Mesothelial cell of epicardium (in vitro differentiated cells): ENCODE measurements at places on chromosomes 2 and 18. TPM values are rescaled to one million over a fixed set of nuclear protein-coding genes. Genes with fewer than 3 reads are reported as not detected.

- no peak overlapping the region for H3K4me3 ChIP-seq
- H3K36me3 ChIP-seq, result no peaks in the 10 kb centered on the region
- DNase-seq, result no peak
- H3K27me3 ChIP-seq, result no peaks in the 10 kb centered on the region
Measured at GRCh38 chr2:236910781-236911495, 174.8 kb upstream of the COPS8 start.

- peaks cover 3% of the 10 kb centered on the region for H3K27me3 ChIP-seq
- no peak overlapping the region for H3K27ac ChIP-seq
- no peak overlapping the region for H3K4me3 ChIP-seq
- H3K36me3 ChIP-seq, result no peaks in the 10 kb centered on the region
- peaks cover 2% of the 10 kb centered on the region for H3K4me1 ChIP-seq
Measured at GRCh38 chr2:43612944-43613343, 17.1 kb upstream of the THADA start.

DNA sequence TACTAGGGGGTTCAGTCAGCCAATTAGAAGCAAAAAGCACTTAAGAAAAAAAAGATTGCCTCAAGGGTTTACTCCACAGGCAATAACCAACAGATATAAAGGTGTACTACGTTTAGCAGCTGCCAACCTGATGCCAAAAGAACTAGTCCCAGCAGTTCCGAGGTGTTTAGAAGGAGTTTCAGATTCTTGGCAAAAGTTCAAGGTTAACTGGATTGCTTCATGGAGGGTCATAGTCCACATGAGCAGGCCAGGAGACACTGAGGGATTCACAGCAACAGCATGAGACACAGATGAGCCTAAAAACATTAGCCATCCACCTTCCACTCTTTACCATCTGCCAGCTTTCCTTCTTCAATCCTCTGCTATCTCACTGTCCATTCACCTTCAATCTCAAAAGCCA is 4.9 kb upstream of the DNAH7 start:
- no peaks in the 10 kb centered on the region for H3K27me3 ChIP-seq
- H3K36me3 ChIP-seq, result no peaks in the 10 kb centered on the region
- H3K4me1 ChIP-seq, result peaks cover 4% of the 10 kb centered on the region
- H3K4me3 ChIP-seq, result no peak overlapping the region
- no peak overlapping the region for H3K27ac ChIP-seq
- DNase-seq, result no peak

The POTEJ gene
- not detected in 3 replicates for total RNA-seq

- H3K27ac ChIP-seq, result no peak overlapping the region
- H3K4me1 ChIP-seq, result no peaks in the 10 kb centered on the region
- H3K4me3 ChIP-seq, result no peak overlapping the region
- H3K36me3 ChIP-seq, result no peaks in the 10 kb centered on the region
Measured at GRCh38 chr2:30789670-30790210, 17.5 kb downstream of the CAPN13 start.

DNA sequence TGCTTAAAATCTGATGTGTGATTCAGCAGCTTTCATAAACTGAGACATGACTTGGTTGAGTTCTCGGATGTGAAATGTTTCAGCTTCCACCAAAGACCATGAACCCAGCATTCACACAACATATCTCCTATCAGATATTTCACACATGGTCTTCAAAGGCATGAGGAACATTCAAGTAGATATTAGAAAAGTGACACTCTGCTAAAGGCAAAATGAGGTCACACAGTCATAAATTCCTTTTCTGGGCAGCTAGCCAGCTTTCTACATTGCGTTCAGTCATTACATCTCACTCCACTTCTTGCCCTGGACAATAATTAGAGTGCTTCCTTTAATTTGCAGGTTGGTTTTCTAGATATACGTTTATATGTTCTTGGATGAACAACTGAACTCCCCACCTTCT is 96.7 kb downstream of the GAREM1 start:
- H3K4me3 ChIP-seq, result no peak overlapping the region
- H3K27me3 ChIP-seq, result no peaks in the 10 kb centered on the region
- no peak for DNase-seq
- peaks cover 4% of the 10 kb centered on the region for H3K36me3 ChIP-seq

DNA sequence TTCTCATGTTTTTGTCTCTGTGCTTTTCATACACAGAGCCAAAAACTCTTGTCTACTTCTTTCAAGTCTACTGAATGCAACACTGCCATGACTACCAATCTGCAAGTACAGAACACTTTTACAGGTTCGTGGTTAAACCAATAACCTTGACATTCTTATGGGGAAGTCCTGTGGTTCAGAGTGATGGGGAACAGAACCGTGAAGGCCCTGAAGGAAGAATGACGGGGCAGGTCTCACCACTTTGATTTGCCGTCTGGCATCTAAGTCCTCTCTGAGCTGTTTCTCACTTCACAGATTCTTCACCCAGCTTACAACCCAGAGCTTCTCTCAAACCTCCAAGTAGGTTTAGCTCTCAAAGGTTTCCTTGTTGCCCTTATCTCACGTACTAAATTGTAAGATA is 117.5 kb upstream of the SNTG2 start:
- no peaks in the 10 kb centered on the region for H3K4me1 ChIP-seq
- no peak for DNase-seq
- no peak overlapping the region for H3K27ac ChIP-seq

DNA sequence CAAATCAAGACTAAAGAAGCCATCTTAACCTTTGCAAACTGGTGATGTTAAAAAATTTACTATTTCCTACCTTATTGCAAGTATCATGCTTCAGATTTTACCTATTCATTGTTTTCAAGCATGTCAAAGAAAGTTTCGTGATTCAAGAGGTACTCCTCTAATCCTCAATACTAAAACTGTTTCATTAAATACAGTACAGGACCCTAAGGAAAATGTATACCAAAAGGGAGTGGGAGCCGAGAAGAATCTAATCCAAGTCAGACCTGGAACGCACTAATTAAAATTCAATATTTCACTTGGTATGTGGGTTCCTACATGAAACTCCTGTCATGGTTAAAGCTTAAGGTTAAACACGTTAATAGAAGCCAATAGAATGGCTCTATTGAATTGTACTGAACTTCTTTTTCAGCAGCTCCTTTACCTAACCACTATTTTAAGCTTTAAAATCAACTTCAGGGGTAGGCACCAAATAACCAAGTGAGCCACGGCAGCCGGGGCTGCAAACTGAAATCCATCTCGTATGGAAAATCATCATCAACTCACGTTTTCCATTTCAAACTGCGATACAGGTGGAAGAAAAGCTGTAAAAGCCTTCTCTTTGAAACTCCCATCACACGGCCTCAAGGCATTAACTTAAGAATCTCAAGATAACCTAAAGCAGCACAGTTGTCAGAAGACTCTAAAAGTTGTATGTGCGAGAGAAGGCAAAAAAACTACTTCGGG is 188.8 kb downstream of the ZEB2 start:
- H3K36me3 ChIP-seq, result peaks cover 9% of the 10 kb centered on the region
- H3K4me1 ChIP-seq, result peaks cover 26% of the 10 kb centered on the region
- no peaks in the 10 kb centered on the region for H3K27me3 ChIP-seq
- DNase-seq, result no peak

DNA sequence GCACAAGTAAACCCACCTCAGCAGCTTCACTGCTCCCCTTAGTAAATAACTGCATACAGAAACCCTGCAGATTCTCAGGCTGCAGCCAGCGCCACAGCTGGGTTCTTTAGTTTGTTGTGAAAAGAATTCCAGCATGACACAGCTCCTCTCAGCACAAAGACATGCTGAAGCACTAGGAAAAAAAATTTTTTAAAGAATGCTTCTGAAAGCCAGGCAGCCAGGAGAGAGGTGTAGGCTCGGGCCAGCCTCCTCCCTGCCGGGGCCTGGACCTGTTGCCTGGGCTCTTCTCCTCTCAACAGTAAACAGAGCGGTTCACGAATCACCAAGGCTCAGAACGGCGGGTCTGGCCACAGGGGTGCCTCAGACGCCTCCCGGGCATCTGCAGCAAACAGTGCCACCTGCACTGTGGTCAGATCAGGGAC is 95.7 kb upstream of the POU3F3 start:
- DNase-seq, result no peak
- H3K27ac ChIP-seq, result no peak overlapping the region
- H3K4me1 ChIP-seq, result peaks cover 5% of the 10 kb centered on the region
- H3K36me3 ChIP-seq, result no peaks in the 10 kb centered on the region

GRCh38 chr2:205984381-205984780 is 101.6 kb downstream of the INO80D start:
- H3K36me3 ChIP-seq, result no peaks in the 10 kb centered on the region
- H3K4me1 ChIP-seq, result no peaks in the 10 kb centered on the region
- H3K4me3 ChIP-seq, result no peak overlapping the region
- DNase-seq, result no peak
- H3K27me3 ChIP-seq, result no peaks in the 10 kb centered on the region
- H3K27ac ChIP-seq, result no peak overlapping the region

The LIPG gene
- total RNA-seq, result 22.3 to 26.0 TPM (median 25.7 TPM) in 3 replicates

The VWA3B gene
- total RNA-seq, result not detected in 3 replicates

DNA sequence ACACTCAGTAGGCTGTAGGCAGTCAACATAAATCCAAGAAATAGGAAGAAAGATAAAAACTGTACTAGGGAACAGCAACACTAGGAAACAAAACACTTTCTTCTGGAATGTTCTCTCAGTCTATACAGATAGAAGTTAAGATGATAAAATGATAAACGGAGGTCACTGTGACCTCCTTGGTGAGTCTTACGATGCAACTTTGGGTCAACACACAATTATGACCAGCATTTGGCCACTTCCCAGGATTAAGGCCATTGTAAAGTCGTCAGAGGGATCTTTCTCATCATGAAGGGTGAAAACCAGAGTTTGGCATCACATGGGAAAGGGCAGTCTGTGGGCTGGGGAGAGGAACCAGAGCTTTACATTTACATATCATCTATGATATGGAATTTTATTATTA is 33.4 kb downstream of the LAMA3 start:
- no peak overlapping the region for H3K4me3 ChIP-seq
- no peak for DNase-seq
- H3K4me1 ChIP-seq, result peaks cover 23% of the 10 kb centered on the region

DNA sequence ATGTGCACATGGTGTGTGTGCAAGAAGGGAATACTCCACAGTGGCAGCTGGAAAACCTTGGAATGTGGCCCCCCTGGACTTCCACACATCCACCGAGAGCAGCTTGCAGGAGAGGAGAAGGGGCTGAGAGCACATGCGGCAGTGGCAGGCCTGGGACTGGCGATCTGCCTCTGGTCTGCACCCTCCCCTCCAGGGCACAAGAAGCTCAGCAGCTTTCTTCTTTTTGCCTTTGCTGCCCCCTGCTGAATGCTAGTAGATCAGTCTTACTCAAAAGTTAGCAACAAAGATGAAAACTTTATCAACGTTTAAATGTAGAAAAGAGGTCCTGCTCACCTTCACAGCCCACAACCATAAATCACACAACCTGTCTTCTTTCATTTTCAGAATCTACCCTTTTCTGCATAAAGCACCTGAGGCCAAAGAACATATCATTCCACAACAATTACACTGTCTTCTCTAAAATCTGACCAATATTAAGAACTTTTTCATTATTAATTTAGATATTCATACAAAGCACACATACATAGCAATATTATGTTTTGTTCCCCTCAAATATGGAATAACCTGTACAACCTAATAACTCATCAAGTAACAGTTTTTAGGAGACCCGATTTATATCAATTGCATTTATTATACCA is 34.6 kb downstream of the TGFBRAP1 start:
- H3K27me3 ChIP-seq, result no peaks in the 10 kb centered on the region
- no peak overlapping the region for H3K27ac ChIP-seq
- H3K36me3 ChIP-seq, result peaks cover 30% of the 10 kb centered on the region
- DNase-seq, result peak; percentile 66

The HOXD9 gene
- 0.93 to 1.2 TPM (median 1.1 TPM) in 3 replicates for total RNA-seq

- peaks cover 7% of the 10 kb centered on the region for H3K27me3 ChIP-seq
- no peak overlapping the region for H3K27ac ChIP-seq
- peaks cover 17% of the 10 kb centered on the region for H3K4me1 ChIP-seq
- no peaks in the 10 kb centered on the region for H3K36me3 ChIP-seq
- peak overlapping the region; percentile 20 for H3K4me3 ChIP-seq
- DNase-seq, result peak; percentile 36
Measured at GRCh38 chr2:202171241-202171825, 67.1 kb downstream of the SUMO1 start.

- no peak for DNase-seq
- H3K36me3 ChIP-seq, result no peaks in the 10 kb centered on the region
Measured at GRCh38 chr2:101909760-101910159, 82.0 kb upstream of the IL1R2 start.

GRCh38 chr2:199581408-199581807 is 123.7 kb upstream of the SATB2 start:
- H3K4me1 ChIP-seq, result peaks cover 18% of the 10 kb centered on the region
- peak overlapping the region; percentile 53 for H3K4me3 ChIP-seq
- no peak overlapping the region for H3K27ac ChIP-seq
- no peak for DNase-seq

GRCh38 chr2:74425523-74425922 is 4.0 kb downstream of the WDR54 start:
- H3K4me1 ChIP-seq, result peaks cover 7% of the 10 kb centered on the region
- DNase-seq, result no peak
- peaks cover 22% of the 10 kb centered on the region for H3K36me3 ChIP-seq
- no peak overlapping the region for H3K4me3 ChIP-seq
- H3K27me3 ChIP-seq, result peaks cover 2% of the 10 kb centered on the region

GRCh38 chr2:217307023-217307422 is 447.2 kb upstream of the TNP1 start:
- no peaks in the 10 kb centered on the region for H3K27me3 ChIP-seq
- H3K4me1 ChIP-seq, result peaks cover 20% of the 10 kb centered on the region
- peaks cover 13% of the 10 kb centered on the region for H3K36me3 ChIP-seq

DNA sequence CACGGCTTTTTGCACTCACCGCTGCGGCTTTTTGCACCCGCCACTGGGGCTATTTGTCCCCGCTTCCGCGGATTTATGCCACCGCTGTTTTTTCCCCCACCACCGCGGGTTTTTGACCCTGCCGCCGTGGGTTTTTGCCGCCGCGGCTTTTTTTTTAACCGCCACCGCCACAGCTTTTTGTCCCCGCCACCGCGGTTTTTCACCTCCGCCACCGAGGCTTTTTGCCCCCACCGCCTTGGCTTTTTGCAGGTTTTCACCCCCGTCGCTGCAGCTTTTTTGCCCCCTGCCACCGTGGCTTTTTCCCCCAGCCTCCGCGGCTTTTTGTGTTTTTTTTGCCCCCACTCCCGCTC is 2796.7 kb upstream of the TEKT4 start:
- H3K4me3 ChIP-seq, result no peak overlapping the region
- no peak overlapping the region for H3K27ac ChIP-seq
- H3K36me3 ChIP-seq, result peaks cover 4% of the 10 kb centered on the region
- H3K27me3 ChIP-seq, result no peaks in the 10 kb centered on the region
- H3K4me1 ChIP-seq, result no peaks in the 10 kb centered on the region

- peak overlapping the region; percentile 89 for H3K27ac ChIP-seq
- H3K4me1 ChIP-seq, result peaks cover 70% of the 10 kb centered on the region
- no peak for DNase-seq
- H3K4me3 ChIP-seq, result peak overlapping the region; percentile 22
- H3K27me3 ChIP-seq, result no peaks in the 10 kb centered on the region
Measured at GRCh38 chr18:55405475-55405874, 182.5 kb downstream of the TCF4 start.

GRCh38 chr2:82143343-82143742 is 1838.8 kb upstream of the LRRTM1 start:
- H3K36me3 ChIP-seq, result no peaks in the 10 kb centered on the region
- DNase-seq, result no peak
- peaks cover 21% of the 10 kb centered on the region for H3K4me1 ChIP-seq
- H3K27me3 ChIP-seq, result no peaks in the 10 kb centered on the region
- H3K27ac ChIP-seq, result no peak overlapping the region
- H3K4me3 ChIP-seq, result no peak overlapping the region
